ENCODE measurements at places on chromosomes 5 and 9. TPM values are rescaled to one million over a fixed set of nuclear protein-coding genes. Genes with fewer than 3 reads are reported as not detected.
A peak's percentile ranks its signal among the peaks of the same experiment; 100 is the strongest.

GRCh38 chr9:121685795-121686377, 34.5 kb downstream of the DAB2IP start:
- no peak for DNase-seq

The SPATA31A3 gene
- not detected for total RNA-seq

DNA sequence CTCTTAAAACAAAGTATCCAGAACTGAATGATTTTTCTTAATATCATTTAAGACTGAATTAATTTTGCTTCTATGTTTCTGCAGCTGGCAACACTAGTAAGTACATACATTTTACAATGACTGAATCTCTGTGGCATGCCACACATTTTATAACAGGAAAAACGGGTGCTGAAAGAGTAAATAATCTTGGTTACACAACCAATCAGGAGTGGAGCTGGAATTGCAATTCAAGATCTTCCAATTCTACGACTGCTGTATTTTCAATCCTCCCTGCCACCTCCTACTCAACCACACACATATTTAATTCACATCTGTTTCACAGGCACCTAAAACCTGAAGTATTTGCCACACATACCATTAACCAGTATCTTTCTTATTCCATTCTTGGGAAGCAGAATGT, 52.7 kb upstream of the NR5A1 start:
- no peak for DNase-seq

- DNase-seq: peak; percentile 71
These were observed 20.4 kb downstream of the ANKS6 start for GRCh38 chr9:98775831-98776441.

DNA sequence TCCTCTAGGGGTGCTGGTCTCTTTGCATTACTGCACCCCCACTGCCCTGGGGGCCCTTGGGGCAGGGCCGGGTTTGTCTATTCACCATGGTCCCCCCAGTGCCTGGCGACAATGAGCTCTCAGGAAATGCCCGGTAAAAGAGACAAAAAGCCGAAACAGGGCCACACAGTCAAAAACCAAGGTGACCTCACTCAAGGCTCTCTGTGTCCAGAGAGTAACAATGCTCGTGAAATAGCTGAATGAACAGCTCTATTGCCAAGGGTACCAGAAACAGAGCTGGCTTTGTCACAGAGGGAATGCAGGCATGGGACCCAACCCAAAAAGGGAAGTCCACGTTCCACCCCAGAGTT, 16.0 kb downstream of the SH3PXD2B start:
- no peak for DNase-seq

DNA sequence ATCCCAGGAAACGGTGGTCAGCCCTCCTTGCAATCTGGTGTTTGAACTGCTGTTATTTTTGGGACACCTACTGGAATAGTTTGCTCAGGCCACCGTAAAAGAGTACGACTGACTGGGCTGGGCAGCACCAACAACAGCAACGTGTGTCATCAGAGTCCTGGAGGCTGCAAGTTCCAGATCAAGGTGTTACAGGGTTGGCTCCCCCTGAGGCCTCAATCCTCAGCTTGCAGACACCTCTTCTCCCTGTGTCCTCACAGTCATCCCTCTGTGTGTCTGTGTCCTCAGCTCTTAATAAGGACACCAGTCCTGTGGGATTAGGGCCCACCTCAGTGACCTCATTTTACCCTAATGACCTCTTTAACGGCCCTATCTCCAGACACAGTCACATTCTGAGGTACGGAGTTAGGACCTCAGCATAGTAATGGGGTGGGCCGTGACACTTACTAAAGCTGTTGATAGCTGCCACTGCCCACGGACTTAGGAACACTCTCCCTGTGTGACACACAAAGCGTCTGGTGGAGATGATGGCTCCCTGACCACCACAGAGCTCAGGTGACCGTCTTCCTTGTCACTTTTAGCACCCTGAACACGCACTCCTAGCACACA, 16.8 kb downstream of the GLT6D1 start:
- no peak for DNase-seq

The FRMD3 gene
- total RNA-seq: 2.9 TPM

- no peak for DNase-seq
These were observed 243.1 kb downstream of the HTR1A start for GRCh38 chr5:63719147-63719546.

The STKLD1 gene
- total RNA-seq: 2.2 TPM

DNA sequence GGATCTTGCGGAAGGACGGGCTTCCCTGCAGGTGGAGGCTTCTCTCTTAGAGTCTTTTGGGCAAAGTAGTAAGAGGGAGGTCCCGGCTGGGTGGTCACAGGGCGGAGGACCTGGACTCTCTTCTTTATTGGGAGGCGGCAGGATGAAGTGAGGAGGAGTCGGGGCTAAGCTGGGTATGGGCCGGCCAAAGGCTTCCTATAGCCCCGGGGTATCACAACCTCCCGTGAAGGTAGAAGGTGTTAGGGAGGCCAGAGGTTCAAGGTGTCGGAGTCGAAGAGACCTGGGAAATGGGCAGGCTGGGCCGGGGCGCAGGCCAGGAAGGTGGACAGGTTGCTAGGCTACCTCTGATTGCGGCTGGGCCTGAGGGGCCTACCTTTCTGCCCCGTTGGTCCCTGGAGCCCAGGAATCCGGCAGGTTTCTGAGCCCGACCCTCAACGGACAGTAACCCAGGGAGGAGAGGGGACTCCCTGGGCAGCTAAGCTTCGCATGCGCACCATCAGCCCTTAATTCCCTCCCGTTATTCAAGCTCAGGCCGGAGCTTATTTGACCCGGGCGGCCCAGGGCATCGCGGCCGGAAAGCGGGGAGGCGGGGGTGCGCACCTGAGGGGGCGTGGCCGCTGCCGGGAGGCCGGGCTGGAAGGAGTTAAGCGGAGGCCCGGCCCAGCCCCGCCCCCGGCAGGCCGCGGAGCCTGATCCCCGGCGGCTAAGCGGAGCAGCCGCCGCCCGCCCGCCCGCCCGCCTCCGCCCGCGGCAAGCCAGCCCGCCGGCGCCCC, at the start of gene TESK1:
TESK1 (plus strand) TSS at position 685 of the 773 bp plus-strand sequence. CDS start 358 bp downstream, outside the sequence.
- peak; percentile 77 for DNase-seq

GRCh38 chr9:89602978-89603766, 1.6 kb upstream of the GADD45G start:
- peak; percentile 84 for DNase-seq

The C5orf52 gene
- not detected for total RNA-seq

- no peak for DNase-seq
These were observed 2.6 kb downstream of the HMMR start for GRCh38 chr5:163463063-163463435.

- DNase-seq: peak; percentile 34
These were observed 512.9 kb downstream of the HINT1 start for GRCh38 chr5:130652176-130652575.

DNA sequence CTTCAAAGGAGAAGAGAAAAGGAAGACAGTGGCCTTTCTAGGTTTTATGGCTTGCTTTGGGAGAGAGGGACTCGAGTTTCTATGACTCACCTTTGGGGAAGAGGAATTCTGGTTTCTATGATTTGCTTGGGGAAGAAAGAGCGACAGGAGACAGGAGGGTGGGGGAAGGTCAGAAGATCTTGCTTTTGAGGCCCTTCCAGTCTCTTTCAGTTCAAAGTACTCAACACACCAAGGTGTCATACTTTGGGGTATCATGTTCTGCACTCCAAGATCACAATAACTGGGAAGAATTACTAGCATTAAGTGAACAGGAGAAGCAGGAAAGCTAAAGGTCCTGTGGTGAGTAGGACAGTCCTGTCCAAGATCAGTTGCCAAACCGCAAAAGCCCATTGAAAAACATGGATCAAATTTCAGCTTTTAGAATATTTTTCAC, 324.5 kb downstream of the ARHGEF28 start:
- DNase-seq: peak; percentile 55

GRCh38 chr9:100534401-100534800, 43.5 kb upstream of the CAVIN4 start:
- no peak for DNase-seq

The FOXI1 gene
- not detected for total RNA-seq

GRCh38 chr9:89548071-89548638, 50.2 kb upstream of the SEMA4D start:
- DNase-seq: no peak

DNA sequence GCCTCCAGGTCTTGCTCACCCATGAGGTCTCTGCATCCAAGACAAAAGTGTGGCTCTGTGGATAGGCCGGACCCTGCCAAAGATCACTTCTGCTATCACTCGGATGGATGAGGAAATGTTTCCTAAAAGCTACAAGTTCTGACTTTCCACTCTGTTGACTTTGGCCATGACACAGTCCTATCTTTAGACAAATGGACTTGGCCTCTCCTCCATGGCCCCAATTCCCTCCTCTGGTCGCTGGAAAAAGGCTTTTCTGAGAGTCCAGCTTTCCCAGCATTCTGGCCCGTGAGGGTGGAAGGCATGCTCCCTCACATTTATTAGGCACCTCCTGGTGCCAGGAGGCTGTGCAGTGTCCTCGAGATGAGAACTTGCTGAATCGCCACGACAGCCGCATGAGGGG, 83.1 kb downstream of the COL27A1 start:
- DNase-seq: no peak

- DNase-seq: no peak
These were observed 65.9 kb upstream of the EFNA5 start for GRCh38 chr5:107736638-107737037.

GRCh38 chr9:27924502-27924901, 351.2 kb upstream of the C9orf72 start:
- DNase-seq: no peak

DNA sequence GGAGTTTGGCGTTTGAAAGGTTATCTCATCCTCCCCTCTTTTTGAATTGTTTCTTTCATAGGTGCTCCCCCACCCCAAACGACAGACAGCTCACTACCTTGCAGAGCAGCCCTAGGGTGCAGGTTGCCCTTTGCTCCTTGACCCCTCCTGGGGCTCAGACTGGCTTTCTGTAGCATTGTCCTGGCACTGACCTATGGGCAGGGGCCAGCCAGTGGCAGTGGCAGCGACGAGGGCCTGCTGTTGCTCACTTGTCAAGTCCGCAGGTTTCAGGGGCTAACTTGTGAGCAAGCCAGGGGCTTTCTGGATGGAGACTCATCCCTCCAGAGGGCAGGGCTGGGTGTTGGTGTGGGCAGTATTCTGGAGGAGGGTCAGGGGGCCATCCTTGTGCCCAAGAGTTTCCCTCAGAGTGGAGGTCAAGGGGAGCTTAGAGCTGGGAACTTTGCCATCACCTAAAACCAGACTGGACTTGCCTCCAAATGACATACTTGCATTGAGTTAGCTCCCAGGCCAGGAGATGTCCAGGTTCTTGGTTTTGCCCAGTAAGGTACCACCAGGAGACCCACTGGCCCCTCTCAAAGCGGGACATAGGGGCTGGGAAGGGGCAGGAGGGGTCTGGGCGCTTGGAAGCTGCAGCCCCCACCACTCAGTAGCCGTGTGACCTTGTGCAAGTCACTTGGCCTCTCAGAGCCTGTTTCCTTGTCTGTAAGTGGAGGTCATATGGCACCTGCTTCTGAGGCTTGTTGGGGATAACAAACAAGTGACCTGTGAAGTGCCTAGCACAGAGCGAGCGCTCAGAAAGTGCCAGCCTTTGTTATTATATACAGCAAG, 53.5 kb upstream of the CDKN2AIPNL start:
- no peak for DNase-seq

The MARCOL gene
- total RNA-seq: not detected

GRCh38 chr9:116750510-116750909, 63.4 kb downstream of the TRIM32 start:
- no peak for DNase-seq

- DNase-seq: no peak
These were observed 185.1 kb downstream of the RGS3 start for GRCh38 chr9:113648586-113648985.

The SYK gene
- not detected for total RNA-seq

DNA sequence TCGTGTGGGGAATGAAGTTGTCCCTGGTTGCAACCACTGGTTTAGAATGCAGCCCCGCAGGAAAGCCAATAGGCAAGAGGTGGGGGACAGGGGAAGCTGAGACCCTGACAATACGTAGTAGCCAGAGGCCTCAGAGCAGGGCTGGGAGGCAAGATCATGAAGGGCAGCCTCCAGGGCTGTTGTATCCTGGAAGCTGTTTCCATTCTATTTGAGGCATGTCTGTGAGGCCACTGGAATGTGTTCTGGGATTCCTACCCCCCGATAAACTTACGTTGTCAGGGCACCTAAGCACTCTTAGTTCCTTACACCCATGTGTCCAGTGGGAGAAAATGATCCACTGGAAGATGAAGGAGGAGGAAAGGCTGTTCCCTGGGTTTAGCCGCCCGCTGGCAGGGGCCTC, 177.3 kb downstream of the CFAP90 start:
- DNase-seq: no peak

GRCh38 chr5:164679461-164679860, 1174.0 kb downstream of the MAT2B start:
- DNase-seq: no peak

DNA sequence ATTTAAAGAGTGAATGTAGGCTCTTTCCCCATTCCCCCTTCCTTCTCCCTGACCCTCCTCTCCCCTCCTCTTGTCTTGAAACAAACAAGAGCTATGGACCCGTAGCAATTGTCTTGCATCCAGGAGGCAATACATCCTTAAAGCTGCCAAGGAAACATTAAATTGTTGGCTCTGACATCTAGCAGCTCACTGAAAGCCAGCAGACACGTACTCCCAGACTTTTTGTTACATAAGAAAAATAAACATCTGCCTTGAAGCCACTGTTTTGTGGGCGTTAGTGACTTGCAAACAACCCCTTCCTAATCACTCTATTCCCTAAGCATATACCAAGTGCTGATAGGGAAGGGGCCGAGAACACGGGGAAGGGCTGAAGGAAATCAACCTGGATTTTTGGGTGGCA, 8.6 kb downstream of the SLC45A2 start:
- no peak for DNase-seq

The NOL8 gene
- total RNA-seq: 27.1 TPM

DNA sequence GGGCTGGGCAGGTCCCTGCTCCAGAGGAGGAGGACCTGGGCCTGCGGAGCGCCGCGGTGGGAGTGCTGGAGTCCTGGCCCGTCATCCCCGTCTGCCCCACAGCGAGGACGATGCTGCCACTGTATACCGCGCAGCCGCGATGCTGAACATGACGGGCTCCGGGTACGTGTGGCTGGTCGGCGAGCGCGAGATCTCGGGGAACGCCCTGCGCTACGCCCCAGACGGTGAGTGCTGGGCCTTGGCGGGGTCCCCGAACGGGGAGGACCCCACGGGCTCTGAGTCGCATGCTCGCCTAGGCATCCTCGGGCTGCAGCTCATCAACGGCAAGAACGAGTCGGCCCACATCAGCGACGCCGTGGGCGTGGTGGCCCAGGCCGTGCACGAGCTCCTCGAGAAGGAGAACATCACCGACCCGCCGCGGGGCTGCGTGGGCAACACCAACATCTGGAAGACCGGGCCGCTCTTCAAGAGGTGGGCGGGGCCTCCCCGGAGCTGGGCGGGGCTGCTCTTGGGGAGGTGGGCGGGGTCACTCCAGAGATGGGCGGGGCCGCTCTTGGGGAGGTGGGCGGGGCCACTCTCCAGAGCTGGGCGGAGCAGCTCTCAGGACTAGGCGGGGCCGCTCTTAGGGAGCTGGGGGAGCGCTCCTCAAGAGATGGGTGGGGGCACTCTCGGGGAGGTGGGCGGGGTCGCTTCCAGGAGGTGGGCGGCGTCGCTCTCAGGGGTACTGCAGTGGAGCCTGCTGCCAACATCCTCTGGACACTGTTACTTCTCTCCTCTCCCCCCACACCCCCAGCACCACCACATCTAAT, 13.1 kb downstream of the LRRC26 start:
- DNase-seq: no peak

The RELL2 gene
- 2.2 TPM for total RNA-seq

- no peak for DNase-seq
These were observed 74.3 kb downstream of the UBE2QL1 start for GRCh38 chr5:6522923-6523322.

- no peak for DNase-seq
These were observed 44.8 kb upstream of the CLK4 start for GRCh38 chr5:178671602-178672144.

- DNase-seq: peak; percentile 74
These were observed 67.1 kb downstream of the LHX2 start for GRCh38 chr9:124078641-124079040.

- DNase-seq: peak; percentile 4
These were observed 183.4 kb downstream of the TMEM38B start for GRCh38 chr9:105877721-105878120.

The EFNA5 gene
- total RNA-seq: 8.2 TPM

Measured in myocyte (in vitro differentiated cells).